ENCODE measurements at places on chromosomes 5 and 9.

GRCh38 chr5:122653087-122654017 lies 121.5 kb upstream of the SNX2 start:
- DNase-seq, result no peak

DNA sequence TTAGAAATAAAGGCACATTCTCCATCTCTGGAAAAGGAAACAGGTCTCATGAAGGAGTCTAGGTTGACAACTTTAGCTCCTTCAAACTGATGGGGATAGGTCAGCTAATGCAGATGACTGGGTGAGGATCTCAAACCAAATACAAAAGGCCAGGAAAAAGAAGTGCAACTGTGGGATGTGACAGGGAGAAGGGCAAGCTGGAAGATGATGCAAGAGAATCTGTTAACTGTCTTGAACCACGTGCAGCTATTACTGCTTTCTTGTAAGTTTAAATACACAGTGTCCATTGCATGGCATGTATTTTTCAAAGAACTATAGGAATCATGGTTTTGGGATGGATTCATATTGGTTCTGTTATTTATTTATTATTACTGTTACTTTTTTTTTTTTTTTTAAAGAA lies 331.8 kb downstream of the NDUFS4 start:
- no peak for DNase-seq

- DNase-seq, result peak; percentile 31
These were observed 39.0 kb downstream of the ITK start for GRCh38 chr5:157219491-157220271.

DNA sequence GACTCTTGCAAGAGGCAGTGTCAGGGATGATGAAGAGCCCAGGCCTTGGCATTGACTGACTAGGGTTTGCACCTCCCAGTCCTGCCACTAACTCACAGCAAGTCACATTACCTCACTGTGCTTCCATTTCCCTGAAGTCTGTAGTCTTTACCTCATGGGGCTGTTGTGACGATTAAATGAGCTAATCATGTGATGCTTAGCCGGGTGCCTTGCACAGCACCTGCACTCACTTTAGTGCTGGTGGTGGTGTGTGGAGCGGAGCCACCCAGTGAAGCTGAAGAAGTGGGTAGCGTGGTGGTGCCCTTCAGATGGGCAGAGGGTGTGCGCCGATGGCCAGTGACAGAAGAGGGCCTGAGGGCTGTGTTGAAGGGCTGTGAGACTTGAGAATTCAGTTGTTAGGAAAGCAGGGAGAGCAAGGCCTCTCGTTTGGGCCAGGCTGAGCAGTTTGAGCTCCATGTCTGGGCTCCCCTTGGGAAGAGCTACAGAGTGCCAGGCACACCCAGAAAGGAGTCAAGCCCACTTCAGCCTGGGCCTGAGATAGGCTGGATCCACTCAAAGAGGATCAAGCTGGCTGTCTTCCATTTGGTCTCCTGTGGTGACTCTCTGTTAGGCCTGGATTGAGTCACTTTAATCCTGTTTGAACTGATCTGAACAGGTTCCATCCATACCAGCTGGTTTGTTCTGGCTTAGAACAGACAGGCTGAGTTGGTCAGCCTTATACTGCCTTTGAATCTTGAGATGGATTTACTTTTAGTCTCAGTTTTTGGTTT lies 42.5 kb downstream of the RALGPS1 start:
- no peak for DNase-seq

DNA sequence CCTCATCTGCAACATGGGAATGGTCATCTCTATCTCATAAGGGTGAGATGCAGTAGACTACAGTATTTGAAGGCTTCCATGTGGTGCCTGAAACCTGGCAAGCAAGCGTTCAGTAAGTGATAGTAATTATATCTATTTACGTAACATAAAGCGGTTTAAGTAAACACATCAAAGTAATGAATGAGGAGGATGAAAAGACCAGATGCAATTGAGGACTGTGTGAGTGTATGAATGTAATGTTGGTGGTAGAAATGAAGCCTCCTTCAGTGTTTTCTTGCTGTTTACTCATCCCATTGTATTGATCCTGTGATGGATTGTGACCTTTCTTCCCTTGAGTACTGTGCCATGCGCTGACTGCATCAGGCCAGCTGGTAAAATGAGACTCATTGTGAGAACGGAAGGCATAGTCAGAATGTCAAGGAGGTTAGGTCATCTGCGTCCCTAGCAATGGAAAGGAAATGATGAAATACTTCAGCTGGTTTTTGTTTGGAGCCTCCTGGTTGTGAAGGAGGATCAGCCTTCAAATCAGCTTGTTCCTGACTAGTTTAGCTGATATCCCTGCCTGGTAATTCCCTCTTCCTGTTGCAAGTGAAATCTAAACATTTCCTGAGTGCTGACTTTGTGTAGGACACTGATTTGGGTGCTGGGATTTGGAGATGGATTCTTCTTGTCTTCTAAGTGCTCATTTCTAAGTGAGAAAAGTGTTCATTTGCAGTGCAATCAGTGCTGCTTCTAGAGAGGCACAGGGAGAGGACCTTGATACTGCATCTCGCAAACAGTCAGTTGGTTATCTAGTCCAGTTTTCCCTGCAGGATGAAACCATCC lies 35.6 kb downstream of the TNFSF8 start:
- DNase-seq, result no peak

DNA sequence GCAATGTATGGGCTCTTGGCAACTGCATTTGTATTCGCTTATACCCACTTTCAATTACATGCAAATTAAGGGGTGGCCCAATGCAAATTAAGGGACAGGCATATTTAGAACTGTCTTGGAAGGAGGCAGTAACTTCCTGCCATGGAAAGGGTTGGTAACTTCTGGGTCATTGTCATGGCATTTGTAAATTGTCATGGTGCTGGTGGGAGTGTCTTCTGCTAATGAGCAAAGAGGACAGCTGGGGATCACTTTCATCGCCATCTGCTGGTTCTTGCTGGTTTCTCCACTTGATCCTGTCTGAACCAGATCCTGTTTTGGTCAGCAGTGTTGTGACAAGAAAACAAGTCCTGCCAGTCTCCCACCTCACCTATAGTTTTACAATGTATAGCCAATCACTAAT lies 23.3 kb upstream of the UGT3A2 start:
- DNase-seq, result no peak

DNA sequence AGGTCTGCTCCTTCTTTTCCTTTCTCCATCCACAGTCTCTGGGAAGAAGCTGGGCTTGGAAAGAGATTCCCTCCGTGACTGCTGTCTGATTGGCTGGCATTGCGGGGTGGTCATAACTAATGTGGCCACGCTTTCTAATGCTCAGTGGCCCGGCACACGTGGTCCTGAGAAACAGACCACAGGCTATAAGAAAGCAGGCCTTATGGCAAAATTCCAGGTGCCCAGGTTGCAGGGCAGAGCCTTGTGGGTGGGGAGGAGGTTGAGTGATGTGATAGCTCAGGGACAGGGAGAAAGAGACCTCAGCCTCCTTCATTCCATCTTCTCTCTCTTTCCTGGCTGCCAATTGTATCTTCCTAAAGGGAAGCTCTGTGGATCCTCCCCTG lies 5.4 kb upstream of the SH3PXD2B start:
- no peak for DNase-seq

GRCh38 chr5:179182601-179183000 lies 122.4 kb downstream of the ZNF354C start:
- DNase-seq, result no peak

DNA sequence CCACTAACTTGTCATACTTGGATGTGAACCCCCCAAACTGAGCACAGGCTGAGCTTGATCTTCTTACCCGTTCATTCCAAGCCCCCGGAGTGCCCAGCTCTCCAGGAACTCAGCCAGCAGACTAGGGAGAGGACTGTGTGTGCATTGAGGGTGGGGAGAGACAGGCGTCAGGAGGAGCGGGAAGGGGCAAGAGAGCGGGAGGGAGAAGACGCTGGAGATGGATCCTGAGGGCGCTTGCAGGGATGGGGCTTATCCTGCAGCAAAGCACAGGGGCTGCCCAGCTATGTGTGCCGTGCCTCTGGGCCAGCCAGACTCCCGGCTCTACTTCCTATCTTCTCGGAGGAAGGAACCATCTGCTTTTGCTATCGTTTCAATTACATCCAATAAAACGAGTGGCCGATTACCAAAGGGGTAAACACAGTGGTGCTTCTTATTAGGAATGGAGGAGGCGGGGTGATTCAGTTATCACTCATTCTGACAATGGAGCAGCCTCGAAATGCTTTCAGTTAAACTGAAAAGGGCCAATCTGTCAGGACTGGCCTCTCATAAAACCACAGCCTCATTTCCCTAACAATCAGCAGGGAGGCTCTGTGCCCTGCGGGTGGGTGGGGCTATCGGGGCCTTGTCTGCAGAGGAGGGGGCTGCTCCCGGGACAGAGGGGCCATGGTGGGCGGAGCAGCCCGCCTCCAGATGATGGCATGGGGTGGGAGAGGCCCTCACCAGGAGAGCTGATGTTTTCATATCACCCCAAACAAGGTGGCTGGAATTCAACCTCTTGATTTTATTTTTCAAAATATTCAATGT lies 168.2 kb downstream of the DAB2IP start:
- DNase-seq, result no peak

- no peak for DNase-seq
These were observed 200.9 kb upstream of the PAPPA start for GRCh38 chr9:115952430-115953292.

DNA sequence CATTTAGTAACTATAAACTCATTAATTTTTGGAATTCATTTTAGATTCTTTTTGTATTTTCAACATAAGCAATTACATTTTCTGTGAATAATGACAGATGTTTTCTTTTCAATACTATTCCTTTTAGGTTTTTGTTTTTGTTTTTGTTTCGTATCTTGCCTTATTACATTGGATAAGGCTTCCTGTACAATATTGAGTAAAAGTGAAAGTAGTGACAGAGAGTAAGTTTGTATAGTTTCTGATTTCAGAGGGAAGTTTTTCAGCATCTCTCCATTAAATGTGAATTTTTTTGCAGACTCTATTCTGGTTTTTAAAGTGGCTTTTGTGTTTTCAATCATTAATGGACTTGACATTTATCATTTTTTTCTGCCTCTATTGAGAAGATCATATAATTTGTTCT lies 12.8 kb upstream of the CAMK4 start:
- DNase-seq, result no peak

DNA sequence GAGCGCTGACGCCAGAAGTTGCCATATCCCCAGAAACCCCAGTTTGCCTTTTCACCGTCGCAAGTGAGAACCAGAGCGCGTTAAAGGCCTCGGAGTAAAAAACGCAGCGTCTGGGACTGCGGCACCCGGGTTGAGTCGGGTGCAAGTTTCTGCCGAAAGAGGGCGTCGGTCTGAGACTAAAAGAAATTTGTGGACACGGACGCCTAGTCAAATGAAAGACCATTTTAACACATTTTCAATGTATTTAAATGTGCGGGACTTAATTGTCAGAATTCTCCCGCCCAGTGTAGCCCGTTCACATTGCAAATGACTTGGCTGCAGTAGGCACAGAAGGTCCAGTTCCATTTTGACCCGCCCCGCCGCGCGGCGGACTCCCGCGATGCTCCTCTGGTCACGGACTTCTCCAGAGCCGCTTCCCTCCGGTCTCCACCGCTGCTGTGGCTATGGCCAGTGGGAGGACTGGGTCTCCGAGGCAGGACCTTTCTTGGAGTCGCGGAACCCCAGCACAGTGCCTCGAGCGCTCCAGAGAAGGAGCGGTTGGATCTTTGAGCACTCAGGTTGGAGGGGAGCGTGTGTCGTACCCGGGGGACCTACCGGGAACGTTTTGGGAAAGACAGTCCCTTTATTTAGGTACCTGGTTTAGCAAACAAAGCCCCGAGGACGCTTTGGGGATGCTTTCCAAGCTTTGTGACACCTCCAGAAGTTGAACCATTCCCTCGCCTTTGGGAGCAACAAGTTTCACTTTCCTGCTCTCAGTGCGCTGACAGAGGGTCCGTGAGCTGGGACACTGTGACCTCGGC lies 1.2 kb upstream of the NPR3 start:
- peak; percentile 67 for DNase-seq

DNA sequence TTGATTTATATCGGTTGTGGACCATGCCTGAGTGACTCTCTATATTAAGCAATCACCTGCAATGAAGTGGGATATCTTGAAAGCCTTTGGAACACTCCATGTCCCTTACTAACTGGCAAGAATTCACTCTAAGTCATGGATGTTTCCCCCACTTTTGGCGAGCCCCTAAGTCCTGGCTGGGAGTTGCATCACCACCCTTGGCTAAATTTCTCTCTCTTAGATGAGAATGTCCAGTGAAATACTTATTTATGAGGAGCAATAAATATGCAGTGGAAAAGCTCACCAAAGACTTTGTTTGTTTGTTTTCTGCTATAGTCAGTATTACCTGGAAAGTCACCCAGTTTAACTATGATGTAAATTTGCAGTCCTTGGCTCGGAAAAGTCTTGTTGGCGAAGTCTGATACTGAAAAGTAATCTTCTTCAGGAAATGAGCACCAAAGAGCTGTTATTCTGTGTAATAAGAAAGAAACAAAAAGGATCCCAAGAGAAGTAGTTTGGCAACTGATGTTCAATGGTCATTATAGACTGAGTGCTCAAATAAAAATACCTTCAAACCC lies 333.8 kb downstream of the DMRT2 start:
- no peak for DNase-seq

DNA sequence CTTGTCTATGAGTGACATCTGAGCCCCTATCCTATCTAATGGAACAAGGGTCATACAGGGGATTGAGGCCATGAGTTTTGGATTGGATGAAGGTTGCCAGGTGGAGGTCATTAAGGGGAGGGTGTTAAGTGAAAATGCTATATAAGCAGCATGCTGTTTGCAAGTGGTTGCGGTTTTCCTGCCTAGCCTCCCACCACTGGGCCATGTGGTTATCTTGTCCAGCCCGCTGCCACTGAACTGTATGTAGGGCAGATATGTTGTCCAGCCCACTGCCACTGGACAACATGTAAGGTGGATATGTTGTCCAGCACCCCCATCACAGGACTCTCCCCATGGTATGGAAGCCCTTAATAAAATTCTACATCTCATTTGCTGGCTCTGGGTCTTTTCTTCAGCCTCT lies 200.0 kb downstream of the FGF10 start:
- DNase-seq, result no peak

DNA sequence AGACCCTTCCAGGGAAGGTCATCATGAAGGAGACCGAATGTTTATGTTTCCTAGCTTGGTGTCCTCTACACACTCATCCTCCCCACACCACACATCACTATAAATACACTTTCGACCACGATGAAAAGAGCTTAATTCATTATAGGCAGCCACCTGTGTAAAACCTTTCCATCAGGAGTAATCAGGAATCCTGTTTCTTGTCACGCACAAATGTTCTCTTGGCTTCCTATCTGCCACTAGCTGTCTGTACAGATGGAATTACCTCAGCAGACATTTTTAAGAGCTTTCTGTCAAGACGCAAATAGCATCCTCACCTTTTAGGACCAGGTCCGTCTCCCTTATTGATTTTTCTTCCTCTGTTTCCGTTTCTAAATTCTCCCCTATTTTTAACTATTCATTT lies 79.1 kb downstream of the CYFIP2 start:
- no peak for DNase-seq

DNA sequence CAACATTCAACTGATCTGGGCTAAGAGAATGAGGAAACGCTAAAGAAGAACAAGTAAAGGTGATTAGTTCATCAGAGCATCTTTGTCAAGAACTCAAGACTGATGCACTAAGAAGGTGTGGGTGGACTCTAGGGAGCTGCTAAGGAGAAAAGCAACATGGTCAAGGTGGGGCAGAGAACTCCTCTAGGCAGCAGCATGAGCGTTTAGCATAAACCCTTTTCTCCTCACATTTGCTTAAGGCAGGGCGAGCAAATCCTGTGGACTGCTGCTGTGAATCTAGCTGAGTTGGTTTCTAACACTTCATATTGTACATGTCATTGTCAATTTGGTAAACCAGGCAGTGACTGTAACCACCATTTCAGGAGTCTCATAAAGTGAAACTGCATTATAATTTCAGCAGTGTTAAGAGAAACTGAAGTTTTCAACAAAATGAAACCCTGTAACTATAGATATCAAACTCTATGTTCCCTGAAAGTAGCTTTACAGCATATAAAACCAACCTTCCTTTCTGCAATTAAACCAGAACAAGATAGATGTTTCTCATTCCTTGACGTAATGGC lies 45.9 kb upstream of the MAN2A1 start:
- DNase-seq, result no peak
